Lower lobe of right lung (tissue), 2 donors: ENCODE measurements at places on chromosomes 5 and 9. TPM values are rescaled to one million over a fixed set of nuclear protein-coding genes. Genes with fewer than 3 reads are reported as not detected.

Gene NPR3
- 35.8 TPM for total RNA-seq

Gene GEMIN5
- total RNA-seq = 13.4 TPM

- no peaks in the 10 kb centered on the region for H3K36me3 ChIP-seq
- DNase-seq = no peak
- no peak overlapping the region for H3K27ac ChIP-seq
These were observed 63.5 kb downstream of the C9orf50 start for GRCh38 chr9:129557192-129558036.

- H3K27ac ChIP-seq = peak overlapping the region; percentile 69
- peaks cover 70% of the 10 kb centered on the region for H3K4me1 ChIP-seq
- DNase-seq = no peak
- H3K36me3 ChIP-seq = no peaks in the 10 kb centered on the region
These were observed 13.3 kb downstream of the PDGFRB start for GRCh38 chr5:150142185-150142958.
